H9 (cell line): ENCODE measurements at places on chromosomes 5 and 9.

DNA sequence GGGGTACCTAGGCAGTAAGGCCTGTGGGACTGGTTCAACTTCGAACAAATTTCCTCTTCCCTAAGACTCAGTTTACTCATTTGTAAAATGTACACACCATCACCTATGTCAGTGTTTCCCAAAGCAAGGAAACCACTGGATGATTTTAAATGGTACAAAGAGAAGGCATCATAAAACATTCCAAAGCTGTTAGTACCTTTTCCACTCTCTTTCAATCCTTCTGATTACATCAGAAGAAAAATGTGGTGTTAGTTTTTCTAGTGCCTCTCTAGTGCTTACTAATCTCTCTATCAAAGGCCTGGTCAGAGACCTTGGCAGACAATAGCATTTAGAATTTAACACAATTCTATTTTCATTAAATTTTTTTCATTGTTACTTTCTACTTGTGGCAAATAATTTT is 18.1 kb downstream of the NR6A1 start:
- no peak for DNase-seq

DNA sequence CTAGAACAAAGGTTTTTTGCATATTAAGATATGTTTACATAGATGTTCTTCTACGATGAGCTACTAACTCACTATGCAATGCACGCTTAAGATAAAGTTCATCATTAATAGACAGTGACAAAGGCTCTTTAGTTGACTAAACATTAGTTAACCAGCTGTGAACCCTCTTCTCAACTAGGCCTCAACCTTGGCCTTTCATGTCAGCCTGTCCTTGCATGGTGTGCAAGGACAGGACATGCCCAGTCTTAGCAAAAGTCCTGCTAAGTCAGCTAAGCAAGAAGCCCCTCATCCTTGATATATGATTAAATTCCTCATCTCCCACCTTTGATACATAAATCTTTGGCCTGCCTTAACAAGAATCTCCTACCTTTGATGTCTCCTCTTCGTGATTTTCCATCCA is 50.9 kb downstream of the PLPP1 start:
- DNase-seq: no peak

DNA sequence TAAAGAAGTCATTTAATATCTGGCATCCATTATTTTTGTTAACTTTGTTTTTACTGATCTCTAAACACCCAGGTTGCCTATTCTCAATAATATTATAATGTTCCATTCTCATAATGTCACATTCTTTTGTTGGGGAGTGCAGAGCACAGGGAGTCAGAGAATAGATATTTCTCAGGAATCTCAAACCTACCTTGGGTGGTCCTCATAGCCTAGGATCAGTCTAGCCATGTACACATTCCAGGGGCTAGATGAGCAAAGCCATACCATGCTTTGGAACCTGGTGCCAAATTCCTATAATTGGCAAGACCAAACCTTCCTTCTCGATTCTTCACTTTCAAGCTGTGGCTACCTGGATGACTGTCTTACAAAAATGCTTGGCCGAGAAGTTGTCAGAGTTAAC is 1124.7 kb upstream of the WWC1 start:
- no peak for DNase-seq

DNA sequence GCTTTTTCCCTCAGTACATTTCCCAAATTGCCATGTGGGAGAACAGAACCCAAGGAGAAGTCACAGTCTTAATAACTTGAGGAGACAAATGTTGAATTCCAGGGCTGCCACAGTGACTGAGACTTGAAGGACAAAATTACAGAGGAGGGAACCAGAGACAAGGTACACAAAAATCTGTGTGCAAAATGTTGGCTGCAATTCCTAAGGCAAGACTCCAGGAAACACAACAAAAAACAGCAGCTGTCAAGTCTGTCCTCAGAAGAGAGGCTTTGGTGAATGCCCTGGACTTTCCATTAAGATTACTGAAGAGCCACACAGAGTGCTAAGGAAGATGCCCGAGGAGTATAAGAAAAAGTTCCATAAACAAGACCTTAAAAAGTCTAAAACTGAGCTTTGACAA is 21.1 kb downstream of the AP3B1 start:
- DNase-seq: no peak

- DNase-seq: no peak
These were observed 168.6 kb downstream of the PRELID2 start for GRCh38 chr5:145666591-145666990.

- no peak for DNase-seq
These were observed 4.7 kb upstream of the C9orf57 start for GRCh38 chr9:72065076-72065475.

DNA sequence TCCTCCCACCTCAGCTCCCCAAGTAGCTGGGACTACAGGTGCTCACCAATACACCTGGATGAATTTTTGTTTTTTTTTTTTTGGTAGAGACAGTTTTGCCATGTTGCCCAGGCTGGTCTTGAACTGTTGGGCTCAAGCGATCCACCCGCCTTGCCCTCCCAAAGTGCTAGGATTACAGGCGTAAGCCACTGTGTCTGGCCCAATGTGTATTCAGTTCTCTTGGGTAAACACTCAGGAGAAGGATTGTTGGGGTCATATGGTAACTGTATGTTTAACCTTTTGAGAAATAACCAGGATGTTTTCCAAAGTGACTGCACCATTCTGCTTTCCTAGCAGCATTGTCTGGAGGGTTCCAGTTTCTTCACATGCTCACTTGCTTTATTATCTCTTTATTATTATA is 67.4 kb downstream of the TNPO1 start:
- DNase-seq: no peak

DNA sequence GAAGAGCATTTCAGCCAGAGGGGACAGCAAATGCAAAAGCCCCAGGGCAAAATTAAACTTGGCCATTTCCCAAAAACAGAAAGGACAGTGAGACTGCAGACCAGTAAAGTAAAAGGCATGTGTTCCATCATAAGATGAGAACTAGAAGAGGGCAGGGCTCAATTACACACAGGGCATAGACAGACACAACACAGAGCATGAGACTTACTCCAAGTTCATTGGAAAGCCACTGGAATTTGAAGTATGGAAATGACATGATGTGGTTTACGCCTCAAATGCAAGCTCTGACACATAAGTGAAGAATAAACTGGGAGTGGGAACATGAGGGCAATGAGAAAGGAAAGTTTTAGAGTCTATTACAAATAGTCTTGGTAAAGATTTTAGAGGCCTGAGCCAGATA is 446.6 kb upstream of the GRIA1 start:
- no peak for DNase-seq

DNA sequence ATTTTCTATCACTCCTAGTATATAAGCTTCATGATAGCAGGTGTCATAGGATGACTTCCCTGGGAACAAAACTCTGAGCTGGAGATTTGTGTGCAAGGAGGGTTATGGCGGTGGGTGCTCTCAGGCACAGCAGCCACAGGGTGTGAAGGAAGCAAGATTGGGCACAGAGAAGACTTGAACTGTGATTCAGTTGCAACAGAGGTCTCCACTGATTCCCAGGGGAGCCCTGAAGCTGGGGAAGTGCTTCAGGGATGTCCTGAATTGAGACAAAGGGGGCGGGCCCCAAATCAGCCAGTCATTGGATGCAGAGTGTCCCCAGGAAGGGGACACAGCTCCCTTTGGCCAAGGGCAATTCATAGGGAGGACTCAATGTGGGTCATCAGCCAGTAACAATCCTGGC is 44.4 kb upstream of the ANKRD55 start:
- no peak for DNase-seq

DNA sequence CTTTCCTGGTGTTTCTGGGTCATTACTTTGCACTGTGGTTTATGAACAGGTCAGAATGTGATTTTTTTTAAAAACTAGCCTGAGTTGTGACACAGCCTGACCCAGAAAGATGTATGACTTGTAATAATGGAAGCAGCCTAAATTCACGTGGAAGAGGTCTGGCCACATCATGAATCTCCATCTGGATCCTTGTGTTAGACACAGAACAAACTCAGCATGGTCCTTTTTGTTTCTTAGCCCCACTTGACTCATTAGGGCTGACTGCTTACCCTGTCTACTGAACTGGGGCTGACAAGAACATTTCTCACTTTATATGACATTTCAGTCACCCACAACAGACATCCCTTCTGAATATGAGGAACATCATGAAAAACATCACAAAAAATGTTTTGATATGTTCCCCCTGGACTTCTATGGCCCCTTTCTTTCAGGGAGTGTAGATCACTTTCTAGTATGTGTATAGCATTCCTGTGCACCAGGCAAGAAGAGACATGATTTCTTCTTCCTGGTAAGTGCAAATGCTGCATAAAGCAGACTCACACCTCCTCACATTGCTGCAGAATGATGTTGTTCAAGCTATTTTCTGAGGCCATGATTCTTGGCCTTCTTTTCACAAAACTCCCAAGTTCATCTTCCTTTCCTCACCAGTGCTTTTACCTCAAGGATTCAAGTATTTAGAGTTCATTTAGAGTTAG is 52.3 kb downstream of the ZNF622 start:
- DNase-seq: no peak

DNA sequence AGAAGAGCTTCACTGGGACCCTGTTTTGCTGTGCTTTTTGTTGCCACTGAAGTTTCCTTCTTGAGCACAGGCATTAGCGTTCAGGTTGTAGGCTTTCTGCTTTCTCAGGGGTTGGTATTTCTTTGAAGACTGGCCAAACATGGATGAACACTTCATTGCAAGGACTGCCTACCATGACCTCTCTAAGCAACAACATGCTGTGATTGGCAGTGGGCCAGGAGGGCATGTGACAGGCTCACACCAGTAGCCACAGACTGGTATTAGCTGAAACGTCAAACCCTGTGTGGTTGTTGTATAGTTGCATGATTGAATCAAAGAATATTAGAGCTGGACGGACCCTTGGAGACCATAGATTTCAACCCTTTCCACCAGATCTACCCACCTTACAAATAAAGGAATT is 20.0 kb upstream of the MLANA start:
- DNase-seq: no peak
